ENCODE measurements at places on chromosomes 5 and 9.

GRCh38 chr9:107049046-107049802 is 186.3 kb downstream of the ZNF462 start:
- peak; percentile 6 for DNase-seq

DNA sequence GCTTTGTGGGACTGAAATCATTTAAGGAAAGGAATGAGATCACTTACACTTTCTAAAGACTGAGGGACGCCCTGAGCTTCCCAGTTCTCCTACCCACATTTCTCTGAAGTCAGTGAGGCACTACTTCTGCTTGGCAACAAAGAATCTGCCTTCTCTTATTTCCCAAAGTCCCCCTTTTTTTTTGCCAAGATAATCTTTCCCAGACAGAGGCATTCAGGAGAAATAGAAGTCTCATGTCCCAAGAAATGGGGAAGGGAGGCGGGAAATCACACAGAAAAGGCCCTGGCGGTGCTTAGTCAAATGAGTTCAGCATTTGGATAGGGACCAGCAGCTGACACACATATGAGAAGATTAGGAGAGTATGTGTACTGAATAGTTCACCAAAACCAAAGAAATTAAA is 159.7 kb downstream of the MUSK start:
- peak; percentile 65 for DNase-seq

DNA sequence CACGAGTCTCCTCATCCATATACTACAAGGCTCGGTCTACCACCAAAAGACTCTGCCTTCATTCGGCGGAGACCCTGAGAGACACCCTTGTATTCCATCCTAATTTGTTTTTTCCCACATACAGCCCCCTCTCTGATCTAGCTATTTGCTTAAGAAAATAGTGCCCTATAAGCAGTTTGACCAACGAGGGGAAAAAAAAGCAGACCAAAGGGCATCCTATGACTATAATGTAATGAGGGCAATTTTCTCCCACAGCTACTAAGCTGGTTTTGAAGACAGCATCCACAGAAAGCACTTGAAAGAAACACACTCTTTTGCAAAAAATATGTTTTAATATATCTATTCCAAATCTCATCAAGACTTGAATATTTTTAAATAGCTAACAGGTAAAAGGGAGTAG is 147.8 kb downstream of the MLLT3 start:
- DNase-seq = no peak

- DNase-seq = no peak
These were observed 32.0 kb downstream of the XRCC4 start for GRCh38 chr5:83109380-83109779.

- DNase-seq = no peak
These were observed 10.8 kb downstream of the PUM3 start for GRCh38 chr9:2833096-2833495.

DNA sequence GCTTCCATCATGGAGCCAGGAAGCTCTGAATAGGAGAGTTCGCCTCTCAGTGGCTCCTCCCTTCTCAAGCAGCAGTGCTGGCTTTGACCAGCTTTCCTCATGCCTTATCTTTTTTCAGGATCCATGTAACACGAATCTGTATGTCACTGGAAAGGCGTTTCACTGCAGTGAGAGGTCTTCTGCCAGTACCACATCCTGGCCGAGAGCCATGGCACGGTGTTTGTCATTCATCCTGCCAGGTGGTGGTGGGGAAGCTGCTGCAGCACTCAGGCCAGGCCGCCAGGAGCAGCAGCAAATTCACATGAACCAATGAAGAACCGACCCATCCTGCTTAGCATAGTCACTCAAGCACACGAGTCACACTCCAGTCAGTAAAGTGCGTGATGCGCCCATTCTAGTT is 179.0 kb downstream of the FANCC start:
- DNase-seq = no peak

GRCh38 chr5:151173711-151174611 is 16.4 kb upstream of the ANXA6 start:
- no peak for DNase-seq

- DNase-seq = no peak
These were observed 82.6 kb downstream of the SMIM23 start for GRCh38 chr5:171868236-171868635.

GRCh38 chr5:10253390-10253789 is 3.3 kb downstream of the CCT5 start:
- DNase-seq = no peak

- no peak for DNase-seq
These were observed 111.1 kb downstream of the KCTD16 start for GRCh38 chr5:144281784-144282183.

DNA sequence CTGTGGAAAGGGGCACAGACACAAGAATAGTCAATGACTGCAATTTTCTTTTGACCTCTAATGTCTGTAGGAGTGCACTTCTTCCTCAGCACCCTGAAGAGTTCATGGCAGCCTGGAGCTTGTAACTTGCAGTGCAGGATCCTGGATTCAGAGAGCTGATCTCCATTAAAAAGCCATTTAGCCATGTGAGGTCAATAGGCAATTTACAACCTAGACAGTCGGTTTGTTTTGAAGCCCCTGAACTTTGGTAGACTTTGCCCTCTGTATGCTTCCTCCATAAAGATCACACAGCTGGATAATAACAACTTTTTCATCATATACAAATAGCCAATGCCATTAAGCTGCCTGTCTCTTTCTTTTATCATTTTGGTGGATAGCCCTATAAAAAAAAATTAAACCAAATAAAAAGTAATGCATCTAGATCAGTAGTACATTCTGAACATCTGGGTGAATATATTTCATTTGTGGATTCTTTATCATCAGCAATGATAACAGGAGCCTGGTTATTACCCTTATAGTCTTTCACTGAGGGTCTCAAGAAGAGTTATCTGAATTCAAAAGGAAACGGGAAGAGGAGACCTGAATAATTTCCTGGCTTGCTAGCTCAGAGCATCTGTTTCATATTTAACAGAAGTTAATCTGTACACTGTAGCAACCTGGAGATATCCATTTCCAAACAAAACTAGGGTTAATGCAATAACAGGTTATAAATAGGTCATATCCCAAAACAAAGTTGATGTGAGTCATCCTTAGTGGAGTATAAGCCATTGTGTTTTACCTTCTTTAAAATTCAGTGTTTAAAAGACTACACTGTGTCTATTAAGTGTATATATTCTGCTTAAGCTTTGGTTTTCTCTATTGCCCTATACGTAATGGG is 193.8 kb upstream of the ACTBL2 start:
- DNase-seq = no peak

- no peak for DNase-seq
These were observed 5.1 kb downstream of the SPAAR start for GRCh38 chr9:35914301-35914807.

- DNase-seq = no peak
These were observed 135.6 kb downstream of the ICE1 start for GRCh38 chr5:5558102-5558501.

DNA sequence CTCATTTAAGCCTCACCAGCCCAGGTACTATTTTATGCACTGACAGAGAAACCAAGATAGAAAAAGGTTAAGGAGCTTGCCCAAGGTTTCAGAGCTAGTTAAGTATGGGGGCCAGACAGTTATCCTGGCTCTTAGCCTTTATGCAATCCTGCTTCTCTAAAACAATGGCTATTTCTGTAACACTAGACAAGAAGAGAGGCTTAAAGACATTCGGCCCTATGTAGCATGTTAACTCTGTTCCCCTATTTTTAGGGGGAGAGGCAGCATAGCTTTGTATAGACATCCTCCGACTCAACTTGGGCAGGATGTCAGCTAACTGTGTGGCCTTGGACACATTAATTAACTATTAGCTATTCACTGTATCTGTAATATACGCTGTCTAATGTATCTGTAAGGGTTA is 54.6 kb downstream of the LHFPL2 start:
- DNase-seq = no peak

- DNase-seq = no peak
These were observed 706.6 kb downstream of the EFNA5 start for GRCh38 chr5:106964132-106964531.

- DNase-seq = peak; percentile 81
These were observed at the start of gene RETREG1 for GRCh38 chr5:16616536-16617273. Gene RETREG1, minus strand, starts transcription at chr5:16616997. Its CDS starts 26 bp downstream, at chr5:16616971.

- no peak for DNase-seq
These were observed 119.5 kb upstream of the OSMR start for GRCh38 chr5:38726279-38726678.

DNA sequence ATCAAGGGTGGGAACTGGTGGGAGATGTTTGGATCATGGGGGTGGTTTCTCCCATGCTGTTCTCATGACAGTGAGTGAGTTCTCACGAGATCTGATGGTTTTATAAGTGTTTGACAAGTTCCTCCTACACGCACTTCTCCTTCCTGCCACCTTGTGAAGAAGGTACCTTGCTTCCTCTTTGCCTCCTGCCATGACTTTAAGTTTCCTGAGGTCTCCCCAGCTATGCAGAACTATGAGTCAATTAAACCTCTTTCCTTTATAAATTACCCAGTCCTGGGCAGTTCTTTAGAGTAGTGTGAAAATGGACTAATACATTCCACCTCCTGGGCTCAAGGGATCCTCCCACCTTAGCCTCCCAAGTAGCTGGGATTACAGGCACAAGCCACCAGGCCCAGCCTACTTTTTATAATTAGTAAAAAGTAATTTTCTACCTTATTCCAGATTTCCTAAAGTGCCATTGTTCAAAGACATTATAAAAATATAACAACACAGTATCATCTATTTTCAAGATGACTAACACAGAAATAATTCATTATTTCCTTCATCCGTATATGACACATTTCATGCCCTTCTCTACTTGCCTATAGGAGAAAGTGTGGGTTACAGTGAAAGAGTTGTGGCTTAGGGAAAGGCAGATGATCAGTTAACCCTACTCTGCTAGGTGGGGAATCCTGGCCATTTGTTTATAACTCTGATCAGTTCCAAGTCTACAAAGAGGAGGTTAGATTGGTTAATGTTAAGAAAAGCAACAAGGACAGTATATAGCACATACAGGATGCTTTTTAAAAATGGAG is 99.9 kb downstream of the TTC39B start:
- DNase-seq = no peak

- no peak for DNase-seq
These were observed 30.4 kb upstream of the TESK1 start for GRCh38 chr9:35574578-35575122.

GRCh38 chr5:16740066-16740810 is 123.4 kb upstream of the RETREG1 start:
- DNase-seq = no peak

DNA sequence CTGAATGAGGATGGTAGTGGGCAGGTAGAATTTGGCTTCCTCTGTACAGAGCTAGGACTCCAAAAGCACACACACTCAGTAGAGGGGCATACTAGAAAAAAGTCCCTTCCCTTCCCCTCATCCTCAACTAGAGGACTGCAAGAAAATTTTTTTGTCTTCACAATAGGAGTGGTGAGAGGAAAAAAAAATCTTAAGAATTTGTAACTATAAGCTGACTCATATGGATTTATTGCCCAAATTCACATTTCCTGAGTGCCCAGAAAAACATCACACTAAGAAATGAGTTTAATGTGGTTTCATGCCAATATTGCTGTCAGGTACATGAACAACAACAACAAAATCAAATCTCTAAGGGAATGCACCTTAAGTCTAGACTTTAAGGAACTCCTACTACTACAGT is 43.7 kb downstream of the RANBP6 start:
- DNase-seq = no peak

- no peak for DNase-seq
These were observed 192.9 kb upstream of the SLC27A6 start for GRCh38 chr5:128772356-128772755.

DNA sequence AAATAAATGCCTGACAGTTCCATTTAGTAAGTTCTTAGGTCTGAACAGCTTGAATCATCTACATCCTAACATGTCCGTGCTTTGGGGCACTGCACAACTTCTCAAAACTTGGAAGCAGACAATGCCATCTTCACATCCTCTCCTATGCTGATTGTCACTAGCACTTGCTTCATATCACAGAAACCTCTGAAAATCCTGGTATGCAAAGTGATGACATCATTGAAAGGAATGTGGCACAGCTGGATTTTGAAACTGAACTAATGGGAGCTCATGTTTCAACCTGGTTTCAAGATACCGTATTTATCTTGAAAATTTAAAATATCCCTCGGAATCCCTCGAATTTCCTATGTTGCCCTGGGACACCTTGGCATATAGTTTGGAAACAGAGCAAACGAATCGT is 490.2 kb upstream of the DAP start:
- DNase-seq = no peak
